Activated CD4-positive, alpha-beta T cell treated with anti-CD3 and anti-CD28 coated beads for 4 hours (primary cell): ENCODE measurements at places on chromosomes 4 and X.

DNA sequence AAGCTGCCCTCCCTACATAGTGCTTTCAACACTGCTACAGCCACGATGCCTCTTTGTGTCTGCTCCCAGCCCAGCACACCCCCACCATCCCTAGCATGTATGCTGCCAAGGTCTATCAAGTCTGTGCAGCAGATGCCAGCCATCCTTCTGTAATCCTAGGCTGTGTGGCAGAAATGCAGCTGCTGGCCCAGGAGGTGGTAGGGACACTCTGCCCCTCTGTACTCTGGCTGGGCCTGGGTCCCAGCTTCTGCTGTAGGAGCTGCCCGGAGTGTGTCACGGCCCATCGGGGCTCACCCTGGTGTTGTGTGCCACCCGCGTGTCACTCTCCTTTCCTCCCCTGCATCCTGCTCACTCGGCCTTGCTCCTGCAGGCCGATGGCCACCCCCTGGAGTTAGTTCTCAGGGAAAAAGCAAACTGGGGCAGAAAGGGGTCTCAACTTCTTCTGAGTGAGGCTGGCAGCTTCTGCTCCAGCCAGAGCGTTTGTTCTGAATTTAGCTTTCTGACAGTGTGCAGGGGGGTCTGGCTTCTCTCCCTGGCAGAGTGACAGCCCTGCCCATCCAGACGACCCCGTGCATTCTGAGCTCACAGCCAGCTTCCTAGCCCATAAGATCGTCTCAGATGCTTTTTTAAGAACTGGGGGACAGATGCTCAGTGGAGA, 22.7 kb downstream of the PSAPL1 start:
- no peak for DNase-seq

- DNase-seq: no peak
Observed at GRCh38 chrX:24018809-24019208, 8.2 kb downstream of the KLHL15 start.

DNA sequence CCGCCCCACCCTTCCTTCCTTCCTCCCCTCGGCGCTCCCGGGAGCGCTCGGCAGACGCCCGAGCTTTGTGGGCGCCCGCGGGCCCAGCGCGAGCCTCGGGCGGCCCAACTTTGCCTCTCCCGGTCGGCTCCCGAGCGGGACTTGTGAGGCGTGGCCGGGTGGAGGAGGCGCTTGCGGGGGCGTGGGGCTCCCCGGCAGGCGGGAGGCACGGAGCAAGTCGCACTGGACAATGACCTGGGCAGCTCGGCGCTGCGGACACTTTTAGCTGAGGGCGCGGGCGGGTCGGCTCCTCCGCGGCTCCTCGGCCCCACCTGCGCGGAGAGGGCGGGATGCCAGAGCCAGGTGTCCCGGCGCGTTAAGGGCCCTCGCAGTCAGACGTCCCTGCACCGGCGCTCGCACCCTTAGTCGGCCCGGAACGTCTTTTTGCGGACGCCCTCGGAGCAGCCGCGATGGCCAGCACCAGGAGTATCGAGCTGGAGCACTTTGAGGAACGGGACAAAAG, 385 bp downstream of the DCLK2 start:
- no peak for DNase-seq

DNA sequence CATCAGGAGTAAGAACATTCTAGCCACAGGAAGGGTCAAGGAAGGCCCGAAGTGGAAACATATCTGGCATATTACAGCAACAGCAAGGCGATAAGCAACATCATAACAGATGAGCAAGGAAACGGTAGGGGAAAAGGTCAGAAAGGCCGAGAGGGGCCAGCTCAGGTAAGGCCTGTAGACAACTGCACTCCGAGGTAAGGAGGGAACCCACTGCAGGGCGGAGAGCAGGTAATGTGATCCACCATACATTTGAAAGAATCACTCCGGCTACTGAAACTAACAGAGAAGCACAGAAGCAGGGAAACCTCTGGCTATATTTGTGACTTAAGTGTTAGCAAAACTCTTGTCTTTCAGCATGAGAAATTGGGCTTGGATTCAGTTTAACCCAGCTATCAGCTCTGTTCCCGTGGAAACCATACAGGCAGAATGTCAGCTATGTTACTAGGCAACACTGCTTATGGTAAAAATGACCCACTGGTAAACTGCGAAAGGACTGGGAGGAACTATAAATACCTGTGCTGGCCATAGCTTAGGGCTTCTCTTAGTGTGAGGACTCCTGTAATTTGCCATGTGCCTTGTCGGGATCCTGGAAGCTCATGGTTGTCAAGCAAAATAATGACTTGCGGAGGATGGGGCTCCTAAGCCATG, 31.0 kb downstream of the FRYL start:
- no peak for DNase-seq

GRCh38 chrX:153925739-153926551, at the start of gene ARHGAP4:
TSS of gene ARHGAP4 (minus strand) at chrX:153926264. CDS start at chrX:153926202, 62 bp downstream.
- peak; percentile 40 for DNase-seq
